ENCODE measurements at places on chromosomes 7 and 10.

DNA sequence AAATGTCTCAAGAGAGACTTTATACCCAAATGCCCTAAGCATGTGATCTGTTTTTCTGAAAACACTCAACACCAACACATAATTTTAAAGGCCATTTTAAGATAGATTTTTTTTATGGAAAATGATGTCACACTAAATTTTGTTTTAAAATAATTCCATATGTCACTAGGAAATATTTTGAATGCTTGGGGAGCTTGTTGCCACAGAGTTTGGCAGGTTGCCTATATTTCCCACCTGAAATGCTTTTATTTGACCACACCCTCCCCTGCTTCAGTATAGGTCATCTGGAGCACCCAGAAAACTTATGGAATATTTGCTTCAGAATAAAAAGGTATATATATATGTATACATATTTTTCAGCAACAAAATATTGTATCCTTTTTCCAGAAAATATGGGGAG is 180.0 kb upstream of the ANK3 start:
- no peak for DNase-seq

GRCh38 chr7:128863433-128863989 is 855 bp downstream of the ATP6V1F start:
- no peak for DNase-seq

DNA sequence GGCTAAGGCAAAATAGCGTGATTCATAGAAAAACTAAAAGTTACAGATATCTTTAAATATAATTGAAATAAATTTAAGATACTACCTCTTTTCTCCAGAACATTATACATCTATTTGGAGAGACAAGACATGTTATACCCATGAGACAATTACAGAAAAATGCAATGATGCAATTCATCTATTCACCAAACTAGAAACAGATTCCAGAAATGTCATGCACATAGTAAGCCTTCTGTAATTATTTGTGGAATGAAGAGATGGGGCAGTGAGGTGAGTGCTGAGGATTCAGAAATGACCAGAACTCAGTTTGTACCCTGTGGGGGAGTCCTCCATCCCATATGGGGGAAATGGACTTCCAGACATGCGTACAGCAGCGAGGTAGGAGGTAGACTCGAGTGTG is 99.4 kb downstream of the MKX start:
- no peak for DNase-seq

- peak; percentile 43 for DNase-seq
Measured at GRCh38 chr10:17737027-17737965, 14.7 kb upstream of the TMEM236 start.

GRCh38 chr7:8177109-8177933 is 84.6 kb downstream of the ICA1 start:
- no peak for DNase-seq

DNA sequence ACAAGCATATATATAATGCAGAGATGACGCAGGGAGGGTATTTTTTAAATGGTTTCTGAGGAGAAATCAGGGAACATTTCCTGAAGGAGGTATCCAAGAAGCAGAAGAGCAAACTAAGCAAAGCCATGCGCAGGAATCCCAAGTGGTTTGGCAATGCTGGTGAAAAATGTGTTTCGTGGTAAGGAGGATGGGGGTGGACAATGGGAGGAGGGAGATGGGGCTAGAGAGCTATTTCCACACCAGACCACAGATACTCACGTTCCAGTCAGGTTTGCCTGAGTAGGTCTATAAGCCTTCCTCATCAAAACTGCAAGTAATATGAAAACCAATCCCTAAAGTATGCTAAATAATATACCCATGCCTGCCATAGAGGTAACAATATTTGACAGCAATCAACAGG is 223.7 kb upstream of the MKLN1 start:
- no peak for DNase-seq

DNA sequence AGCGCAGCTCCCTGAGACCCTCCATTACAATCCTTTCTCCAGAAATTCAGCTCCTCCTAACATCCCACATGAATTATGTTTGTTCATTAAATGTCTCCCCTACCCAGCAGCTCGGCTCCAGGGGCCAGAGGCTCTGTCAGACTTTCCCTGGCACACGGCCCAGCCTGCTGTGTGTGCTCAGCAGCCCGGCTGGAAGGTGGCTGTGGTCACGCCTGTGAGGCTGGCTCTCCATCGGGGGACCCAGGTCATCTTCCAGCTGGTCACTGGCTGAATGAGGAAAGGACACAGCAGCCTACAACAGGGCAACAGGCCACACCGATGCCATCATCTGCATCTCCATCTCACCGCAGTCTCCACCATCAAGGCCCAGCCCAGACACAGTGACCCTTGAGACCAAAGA is 219.8 kb downstream of the MAD1L1 start:
- peak; percentile 51 for DNase-seq

- DNase-seq = peak; percentile 34
Measured at GRCh38 chr10:100327007-100327717, 2.9 kb downstream of the PKD2L1 start.

GRCh38 chr7:111765751-111766643 is 203.7 kb upstream of the IMMP2L start:
- DNase-seq = no peak

- no peak for DNase-seq
Measured at GRCh38 chr7:104174798-104175197, 33.0 kb downstream of the ORC5 start.

GRCh38 chr7:119561751-119562150 is 711.2 kb upstream of the KCND2 start:
- no peak for DNase-seq

- no peak for DNase-seq
Measured at GRCh38 chr10:52276986-52277385, 37.1 kb upstream of the DKK1 start.

DNA sequence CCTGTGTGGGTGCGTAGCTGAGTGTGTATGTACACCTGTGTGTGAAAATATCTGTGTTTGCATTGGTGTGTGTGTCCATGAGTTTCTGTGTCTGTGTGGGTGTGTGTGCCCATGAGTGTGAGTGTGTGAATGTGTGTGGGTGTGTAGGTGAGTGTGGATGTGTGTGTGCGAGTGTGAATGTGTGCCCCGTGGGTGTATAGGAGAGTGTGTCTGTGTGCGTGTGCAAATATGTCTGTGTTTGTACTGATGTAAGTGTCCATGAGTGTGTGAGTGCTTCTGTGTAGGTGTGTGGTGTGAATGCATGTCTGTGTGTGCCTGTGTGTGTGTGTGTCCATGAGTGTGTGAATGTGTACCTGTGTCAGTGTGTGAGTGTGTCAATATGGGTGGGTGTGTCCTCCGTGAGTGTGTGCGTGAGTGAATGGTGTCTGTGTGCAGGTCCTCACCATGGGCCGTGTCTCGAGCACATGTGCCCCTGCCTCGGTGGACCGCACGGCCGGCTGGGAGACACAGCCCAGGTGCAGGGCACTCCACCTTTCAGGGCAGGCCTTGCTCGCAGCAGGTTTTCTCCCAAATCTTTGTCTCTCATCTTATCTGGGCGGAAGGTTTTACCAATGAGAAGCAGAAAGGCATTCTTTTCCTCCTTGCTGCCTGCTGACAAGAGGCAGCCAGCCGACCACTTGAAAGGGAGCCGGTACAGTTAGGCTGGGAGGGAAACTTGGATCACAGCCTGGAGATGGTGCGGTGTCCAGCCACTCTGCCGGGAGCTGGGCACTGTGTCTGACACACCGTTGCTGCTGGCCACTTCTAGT is 107.1 kb upstream of the FAM20C start:
- no peak for DNase-seq

DNA sequence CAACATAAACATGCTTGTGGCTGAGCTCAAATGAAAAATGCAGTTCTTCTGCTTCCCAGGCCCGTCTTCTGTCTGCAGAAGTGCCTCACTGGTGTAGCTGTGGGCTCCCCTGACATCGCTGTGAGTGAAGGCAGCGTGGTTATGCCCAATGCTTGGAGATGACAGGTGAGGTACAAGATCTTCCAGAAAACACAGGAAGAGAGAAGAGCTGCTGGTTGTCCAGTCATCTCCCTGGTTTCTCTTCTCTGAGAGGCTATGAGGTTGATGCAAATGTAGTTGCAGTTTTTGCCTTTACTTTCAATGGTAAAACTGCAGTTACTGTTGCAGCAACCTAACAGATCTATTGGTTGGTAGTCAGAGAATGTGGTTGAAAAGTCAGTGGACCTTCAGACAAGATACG is 223.6 kb downstream of the GATA3 start:
- no peak for DNase-seq

DNA sequence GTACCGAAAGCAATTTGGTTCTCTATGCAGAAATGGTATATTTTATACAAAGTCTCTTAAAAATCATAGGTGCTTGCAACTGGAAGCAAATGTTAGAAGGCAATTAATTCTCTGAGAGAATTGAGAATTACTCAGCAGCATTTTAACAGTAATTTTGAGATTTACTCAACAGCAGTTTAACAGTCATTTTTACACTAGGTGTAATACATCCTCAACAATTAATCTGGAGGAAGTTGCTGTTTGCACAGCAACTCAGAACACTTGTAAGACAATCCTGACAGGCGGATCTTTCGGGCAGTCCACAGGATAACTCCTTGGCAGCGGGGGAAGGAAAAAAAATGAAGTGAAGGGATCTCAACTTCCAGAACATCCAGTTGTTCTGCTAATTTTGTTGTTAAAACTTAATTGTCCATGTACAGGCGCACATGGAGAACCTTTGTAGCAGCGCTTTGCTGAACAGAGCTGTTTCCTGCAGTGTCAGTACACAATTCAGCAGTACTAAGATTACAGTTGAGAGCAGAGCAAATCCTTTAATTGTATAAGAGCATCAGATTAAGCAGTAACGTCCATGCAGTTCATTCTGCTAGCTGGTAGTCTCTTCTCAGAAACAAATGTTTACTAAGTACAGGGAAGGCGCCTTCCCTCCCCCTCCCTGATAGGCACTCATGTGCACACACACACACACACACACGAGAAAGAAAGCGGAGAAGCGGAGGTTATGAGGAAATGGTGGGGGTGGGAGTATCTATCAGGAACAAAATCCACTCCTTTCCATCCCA is 43.8 kb downstream of the ENO4 start:
- DNase-seq = no peak

GRCh38 chr10:1687623-1688150 is 49.6 kb downstream of the ADARB2 start:
- no peak for DNase-seq

DNA sequence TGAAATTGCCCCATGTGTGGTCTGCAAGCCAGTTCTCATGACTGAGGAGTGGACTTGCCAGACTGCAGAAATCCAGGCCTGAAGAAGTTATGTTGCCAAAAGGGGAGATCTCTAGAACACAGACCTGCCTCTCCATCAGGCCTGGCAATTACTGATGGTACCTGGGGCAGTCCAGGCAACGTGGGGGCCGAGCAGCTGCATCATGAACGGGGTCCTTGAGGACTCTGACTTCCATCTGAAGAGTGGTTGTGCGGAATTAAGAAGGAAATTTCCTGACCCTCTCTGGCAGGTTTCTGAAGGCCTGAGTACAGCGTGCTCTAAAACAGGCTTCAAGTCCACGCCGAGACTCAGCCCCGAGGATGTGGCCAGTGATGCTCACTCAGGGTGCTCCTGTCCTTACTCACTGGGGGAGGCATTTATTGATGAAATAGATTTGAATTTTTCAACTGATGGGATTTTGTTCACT is 30.4 kb downstream of the RAMP3 start:
- DNase-seq = no peak

GRCh38 chr7:66627881-66628360 is 760 bp upstream of the KCTD7 start:
- no peak for DNase-seq

GRCh38 chr10:103931603-103932002 is 13.6 kb upstream of the STN1 start:
- DNase-seq = no peak

DNA sequence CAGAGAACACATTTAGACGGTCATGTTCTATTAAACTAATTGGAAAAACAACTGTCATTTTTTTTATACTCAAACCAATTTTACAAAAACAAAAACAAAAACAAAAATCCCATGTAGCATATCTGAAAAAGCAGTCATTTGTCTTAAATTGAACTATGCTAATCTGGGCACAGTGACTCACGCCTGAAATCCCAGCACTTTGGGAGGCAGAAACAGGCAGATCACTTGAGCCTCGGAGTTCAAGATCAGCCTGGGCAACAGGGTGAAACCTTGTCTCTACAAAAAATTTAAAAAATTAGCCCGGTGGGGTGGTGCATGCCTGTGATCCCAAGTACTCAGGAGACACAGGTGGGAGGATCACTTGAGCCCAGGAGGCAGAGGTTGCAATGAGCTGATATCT is 253.4 kb downstream of the DOCK4 start:
- DNase-seq = no peak

Data from midbrain (tissue), 1 donor.